ENCODE measurements at places on chromosomes 11 and 22. TPM values are rescaled to one million over a fixed set of nuclear protein-coding genes. Genes with fewer than 3 reads are reported as not detected.

DNA sequence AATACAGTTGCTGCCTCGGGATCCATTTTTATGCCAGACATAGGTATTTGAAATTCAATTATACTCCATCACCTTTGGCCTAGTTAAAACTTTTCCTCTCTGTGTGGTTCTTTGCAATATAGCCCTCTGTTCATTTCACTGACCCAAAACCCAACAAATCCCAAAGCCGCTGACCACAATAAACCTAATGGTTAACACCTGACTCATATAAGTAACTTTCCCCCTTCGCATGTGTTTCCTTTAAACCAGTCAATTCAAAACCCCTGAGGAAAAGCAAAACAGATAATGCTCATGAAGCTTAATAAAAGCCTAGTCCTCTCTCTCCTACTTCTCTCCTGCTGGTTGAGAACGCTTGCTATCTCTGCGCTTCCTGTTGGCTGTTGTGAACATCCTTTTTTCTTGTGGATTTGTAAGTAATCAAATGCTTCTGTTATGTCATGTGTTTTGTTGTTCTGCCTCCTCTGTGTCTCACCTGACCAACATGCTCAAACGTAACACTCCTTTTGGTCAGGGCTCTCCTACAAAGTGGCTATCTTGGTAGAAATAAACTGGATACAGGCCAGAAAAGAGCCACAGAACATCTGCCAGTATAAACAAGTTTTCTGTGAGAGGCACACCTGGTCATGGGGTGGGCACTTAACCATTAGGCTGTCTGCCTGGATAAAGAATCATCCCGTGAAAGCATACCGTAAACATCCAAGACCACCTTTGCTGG lies 652.6 kb downstream of the METTL15 start:
- no peak for DNase-seq

- DNase-seq, result no peak
These were observed 56.3 kb downstream of the KREMEN1 start for GRCh38 chr22:29128891-29129807.

The DEUP1 gene
- not detected for total RNA-seq

- no peak for DNase-seq
These were observed 9.5 kb downstream of the SLC16A8 start for GRCh38 chr22:38074181-38075104.

GRCh38 chr11:117771197-117771596 lies 25.8 kb downstream of the DSCAML1 start:
- no peak for DNase-seq

The KRTAP5-9 gene
- total RNA-seq, result not detected

DNA sequence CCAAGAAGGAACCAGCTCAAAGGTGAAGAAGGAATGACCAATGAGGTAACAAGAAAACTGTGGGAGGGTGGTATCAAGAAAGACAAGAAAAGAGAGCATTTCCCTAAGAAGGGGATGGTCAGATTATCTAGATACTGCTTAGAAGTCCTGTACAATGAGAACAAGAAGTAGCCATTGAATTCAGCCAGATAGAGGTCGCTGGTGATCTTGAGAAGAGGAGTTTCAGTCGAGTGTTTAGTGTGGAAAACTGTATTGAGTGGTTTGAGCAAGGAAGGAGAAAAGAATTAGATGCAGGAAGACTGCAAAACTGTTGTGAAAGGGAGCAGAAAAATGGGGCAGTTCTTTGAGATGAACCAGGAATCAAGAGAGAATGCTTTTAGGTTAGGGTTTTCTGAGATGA lies 74.6 kb upstream of the FAT3 start:
- DNase-seq, result no peak

The TP53AIP1 gene
- total RNA-seq, result not detected

The RBMXL2 gene
- not detected for total RNA-seq

DNA sequence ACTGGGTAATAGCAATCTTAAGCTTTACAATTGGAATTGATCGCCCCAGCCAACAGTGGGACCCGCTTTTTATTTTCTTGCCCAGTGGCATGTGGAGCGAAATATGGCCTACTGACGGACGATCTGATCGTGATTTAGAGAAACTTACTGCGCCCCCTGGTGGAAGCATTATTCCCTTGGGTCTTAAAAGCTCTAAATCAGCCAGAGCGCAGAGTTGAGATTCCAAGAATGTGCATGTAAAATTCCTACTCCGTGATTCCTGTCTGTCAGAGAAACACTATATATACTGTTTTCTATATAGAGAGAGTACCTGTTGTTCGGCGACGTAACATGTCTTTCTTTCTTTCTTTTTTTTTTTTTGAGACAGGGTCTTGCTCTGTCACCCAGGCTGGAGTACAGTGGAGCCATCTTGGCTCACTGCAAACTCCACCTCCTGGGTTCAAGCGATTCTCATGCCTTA lies 3.7 kb upstream of the DPF2 start:
- peak; percentile 82 for DNase-seq

DNA sequence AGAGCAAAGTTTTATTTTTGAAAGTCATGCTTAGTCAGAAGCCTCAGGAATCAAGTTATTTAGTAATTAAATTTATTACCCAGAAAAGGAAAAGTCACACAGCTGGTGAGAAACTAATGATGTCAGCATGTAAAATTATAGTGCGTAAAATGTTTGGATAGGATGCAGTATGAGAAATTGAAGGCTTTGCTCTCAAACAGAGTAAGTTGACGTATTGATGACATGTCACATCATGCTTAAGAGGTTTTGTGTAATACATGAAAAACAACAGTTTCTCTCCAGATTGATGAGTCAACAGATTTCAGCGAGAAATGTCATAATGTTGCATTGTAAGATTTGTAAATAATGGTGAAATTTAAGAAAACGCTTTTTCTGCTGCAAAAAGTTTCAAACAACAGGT lies 769.8 kb downstream of the METTL15 start:
- DNase-seq, result no peak

DNA sequence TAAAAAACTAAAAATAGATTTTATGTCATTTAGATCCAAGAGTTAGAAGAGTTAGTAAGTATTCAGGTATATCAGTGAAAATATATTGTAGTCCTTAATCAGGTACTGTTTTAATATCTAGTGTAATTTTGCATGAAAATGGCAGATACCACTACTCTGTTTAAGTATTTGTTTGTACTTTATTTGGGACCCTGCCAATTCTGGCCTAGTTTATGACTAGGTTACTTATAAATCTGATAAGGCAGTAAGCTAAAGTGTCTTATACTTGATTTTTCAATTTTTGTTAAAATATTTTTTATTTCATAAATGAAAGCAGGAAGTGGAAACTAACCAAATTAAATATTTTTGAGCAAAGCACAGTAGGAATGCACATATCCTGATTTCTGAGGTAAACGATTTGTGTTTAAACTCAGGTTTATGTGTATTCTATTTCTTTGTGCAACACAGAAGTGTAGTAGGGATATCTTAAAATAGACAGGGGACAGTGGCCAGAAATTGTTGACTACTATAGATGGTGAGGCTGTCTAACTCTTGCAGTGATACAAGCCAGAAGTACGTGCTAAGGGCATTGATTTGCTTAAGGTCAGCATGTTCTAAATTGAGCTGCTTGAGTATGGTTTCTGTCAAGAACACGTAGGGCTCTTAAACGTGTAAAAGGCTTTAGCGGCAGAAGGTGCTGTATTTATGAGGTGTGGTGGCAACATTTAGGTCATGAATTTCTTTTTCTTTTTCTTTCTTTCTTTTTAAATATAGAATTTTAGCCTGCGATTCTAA lies 34.0 kb downstream of the HIPK3 start:
- DNase-seq, result no peak

The PACS1 gene
- total RNA-seq, result 95.0 TPM

DNA sequence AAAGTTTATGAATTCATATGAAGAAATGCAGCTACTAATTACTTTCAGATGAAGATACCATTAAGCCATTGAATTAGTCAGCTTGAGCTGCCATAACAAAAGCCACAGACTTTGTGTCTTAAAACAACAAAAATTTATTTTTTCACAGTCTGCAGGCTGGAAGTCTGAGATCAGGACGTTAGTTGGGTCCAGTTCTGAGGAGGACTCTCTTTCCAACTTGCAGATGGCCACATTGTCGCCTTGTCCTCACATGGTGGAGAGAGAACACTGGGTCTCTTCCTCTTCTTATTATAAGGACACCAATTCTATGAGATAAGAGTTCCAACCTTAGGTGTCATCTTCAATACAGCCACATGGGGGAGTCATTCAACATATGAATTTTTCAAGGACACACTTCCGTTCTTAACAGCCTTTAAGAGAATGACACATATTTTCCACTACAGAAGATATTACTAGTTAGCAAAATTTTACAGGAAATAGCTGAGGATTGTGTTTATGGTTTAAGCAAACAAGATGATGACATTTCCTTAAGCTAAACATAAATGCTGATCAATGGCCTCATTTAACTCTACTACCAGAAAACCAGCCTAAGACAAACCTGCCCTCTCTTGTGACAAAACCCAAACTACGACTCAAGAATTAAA lies 56.0 kb downstream of the DCUN1D5 start:
- DNase-seq, result peak; percentile 50

The UBQLNL gene
- total RNA-seq, result 0.13 TPM

GRCh38 chr11:103608566-103608965 lies 427.9 kb upstream of the DDI1 start:
- DNase-seq, result no peak

The OR51E2 gene
- total RNA-seq, result not detected

DNA sequence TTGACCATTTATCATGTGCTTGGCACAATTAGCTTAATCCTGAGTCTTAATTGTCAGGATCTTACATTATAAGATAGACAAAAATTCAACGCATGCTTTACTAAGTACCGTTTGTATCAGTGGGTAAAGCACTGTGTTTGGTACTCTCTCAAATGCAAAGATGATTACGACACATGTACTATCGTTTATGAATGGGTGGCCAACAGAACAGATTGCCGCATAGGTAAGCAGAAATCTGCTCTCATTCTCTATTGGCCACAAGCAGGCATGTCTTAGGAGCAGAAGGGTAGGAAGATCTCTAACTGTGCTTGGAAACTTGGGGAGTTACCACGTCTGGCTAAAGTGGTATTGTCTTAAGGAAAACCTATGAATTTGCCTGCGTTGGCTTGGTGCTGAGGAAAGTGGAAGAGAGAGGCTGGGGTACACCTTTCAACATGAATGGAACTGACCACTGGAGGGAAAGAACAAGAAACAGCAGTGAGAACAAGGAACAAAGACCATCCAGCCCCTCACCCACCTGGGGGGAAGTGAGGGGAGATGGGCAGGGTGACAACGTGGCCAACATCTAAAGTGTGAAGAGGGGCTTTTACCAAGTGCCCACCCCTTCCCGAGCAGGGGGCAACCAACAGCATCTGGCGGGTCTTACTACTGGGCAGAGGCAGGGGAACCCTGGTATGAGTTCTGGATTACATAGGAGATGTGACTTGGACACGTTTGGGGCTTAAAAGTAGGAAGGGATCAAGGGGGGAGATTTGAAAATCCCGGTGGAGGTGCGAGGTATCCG lies 1.0 kb upstream of the TUBA8 start:
- no peak for DNase-seq

DNA sequence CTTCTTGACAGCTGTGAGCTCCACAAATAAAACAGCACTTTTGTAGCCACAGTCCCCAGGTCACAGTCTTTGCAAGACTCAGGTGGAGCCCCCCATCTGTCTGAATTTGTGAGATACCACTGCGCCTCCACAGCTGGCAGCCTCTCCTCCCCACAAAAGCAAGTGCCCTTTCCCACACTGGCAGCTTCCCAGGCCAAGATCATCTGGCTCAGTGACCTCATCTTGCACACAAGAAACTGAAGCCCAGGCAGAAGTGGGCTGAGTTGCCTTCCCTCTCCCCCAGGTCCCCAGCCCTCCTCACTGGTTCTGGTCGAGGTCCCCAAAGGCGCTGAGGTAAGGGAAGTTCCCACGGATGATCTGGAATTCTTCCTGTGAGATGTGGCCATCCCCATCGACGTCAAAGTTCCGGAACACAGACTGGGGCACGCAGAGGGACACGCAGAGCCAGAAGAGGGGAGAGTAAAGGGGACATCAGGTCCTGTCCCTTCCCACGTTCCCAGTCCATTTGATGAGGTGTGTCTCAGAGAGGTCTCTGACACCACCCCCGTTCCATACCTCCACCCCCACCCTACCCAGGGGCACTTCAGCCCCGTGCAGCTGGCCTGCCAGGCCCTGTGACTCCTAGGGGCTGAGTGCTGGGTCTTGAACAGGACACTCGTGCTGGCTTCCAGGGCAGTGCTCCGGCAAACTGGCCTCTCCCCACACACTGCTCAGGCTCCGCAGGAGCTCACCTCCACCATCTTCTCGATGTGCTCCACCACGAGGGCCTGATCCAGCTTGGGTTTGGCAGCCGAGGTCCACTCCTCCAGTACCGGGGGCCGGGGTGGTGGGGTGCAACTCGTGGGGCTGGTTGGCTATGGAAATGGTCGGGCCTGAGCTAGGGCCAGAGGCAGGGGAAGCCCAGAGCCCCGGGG lies 8.9 kb downstream of the RASGRP2 start:
- DNase-seq, result no peak

The CNGA4 gene
- total RNA-seq, result 0.30 TPM

The OR4A16 gene
- total RNA-seq, result not detected

DNA sequence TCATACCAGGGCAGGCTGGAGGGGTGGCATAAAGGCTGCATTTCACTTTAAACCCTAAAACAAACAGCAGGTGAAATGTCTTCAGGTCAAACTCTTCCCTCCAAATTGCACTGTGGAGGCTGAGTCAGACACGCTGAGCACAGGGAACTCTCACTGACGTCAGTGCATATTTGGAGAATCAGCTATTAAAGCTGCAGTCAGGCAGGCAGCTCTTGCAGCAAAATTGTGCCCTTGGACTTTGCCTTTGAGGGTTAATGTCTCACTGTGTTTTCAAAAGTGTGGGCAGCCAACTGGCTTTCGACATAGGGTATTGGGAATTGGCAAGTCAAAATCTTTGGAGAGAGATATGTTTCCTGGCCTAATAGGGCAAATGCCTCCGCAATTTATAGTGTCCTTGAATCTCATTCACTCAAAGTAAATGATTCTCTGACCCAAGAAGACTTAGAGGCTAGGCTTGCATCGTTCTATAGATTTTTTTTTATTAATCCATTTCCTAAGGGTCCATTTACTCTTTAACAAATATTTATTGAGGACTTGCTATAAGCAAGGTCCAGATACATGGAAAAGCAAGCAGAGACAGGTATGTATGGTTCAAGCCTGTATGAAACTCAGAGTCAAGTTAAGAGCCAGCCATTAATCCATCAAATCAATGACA lies 27.7 kb upstream of the SMCO4 start:
- no peak for DNase-seq

DNA sequence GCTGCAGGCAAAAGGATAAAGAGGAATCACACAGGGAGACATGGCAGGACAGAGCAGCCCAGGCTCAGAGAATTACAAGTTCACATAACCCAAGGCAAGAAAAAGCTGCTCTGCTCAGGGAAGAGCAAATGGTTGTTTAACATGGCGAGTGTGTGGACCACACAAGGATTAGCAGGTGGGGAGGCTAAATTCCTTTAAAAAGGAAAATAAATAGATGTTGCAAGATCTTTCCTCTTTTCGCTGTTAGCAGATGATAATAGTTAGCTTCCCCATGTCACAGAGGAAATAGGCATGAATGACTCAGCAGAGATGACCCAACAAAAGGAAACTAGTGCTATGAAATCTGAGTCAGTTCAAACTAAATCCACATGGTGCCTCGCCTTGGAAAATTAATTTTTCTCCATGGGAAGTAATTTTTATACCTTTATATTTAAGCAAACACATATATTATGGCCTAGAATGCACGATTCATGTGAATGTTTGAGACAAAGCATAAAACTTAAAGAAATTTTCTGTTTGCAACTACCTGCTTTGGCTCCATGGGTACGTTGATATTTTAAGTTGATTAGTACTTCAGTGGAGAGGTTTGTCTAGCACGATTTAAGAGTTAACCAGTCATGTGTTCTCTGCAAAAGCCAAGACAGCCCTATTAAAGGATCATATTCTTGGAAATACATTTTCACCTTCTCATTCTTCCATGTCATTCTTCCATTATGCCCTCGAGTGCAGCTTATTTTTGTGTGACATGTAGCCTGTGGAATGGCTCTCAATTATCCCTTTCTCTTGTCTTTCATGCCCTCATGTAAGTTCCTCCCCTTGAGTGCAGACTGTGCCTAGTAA lies 38.5 kb upstream of the FJX1 start:
- DNase-seq, result no peak

Data from activated CD4-positive, alpha-beta memory T cell treated with anti-CD3 and anti-CD28 coated beads, Interleukin-2, amount 10 ng/mL, durations not matched to agents 7 days and 5 days (primary cell).